ENCODE measurements at places on chromosomes 6 and 20.

- no peak for DNase-seq
Measured at GRCh38 chr20:35304956-35305355, 12.7 kb upstream of the FAM83C start.

DNA sequence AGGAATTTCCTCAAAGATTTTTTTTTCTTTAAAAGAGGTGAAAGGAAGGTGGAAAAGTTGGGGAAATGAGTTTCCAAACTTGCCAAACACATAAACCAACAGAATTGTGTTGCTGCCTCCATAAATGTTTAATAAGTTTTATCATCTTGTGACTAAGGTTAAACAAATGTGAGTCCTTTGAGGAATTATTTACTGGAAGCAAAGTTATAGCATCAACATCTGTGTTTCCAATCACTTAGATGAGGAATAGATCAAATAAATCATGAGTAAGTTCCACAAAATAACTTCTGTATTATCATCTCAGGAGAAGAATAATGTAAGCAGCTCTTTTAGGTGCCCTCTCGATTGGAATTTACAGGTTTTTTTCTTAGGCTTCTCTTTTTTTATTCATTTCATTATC lies 20.5 kb downstream of the TSHZ2 start:
- no peak for DNase-seq

GRCh38 chr20:43434565-43434964 lies 23.1 kb upstream of the SRSF6 start:
- no peak for DNase-seq

- DNase-seq: no peak
Measured at GRCh38 chr6:89483111-89483720, 50.3 kb downstream of the ANKRD6 start.

- DNase-seq: no peak
Measured at GRCh38 chr6:168563656-168564055, 122.7 kb downstream of the SMOC2 start.

GRCh38 chr6:53373638-53374037 lies 24.9 kb upstream of the ELOVL5 start:
- no peak for DNase-seq

DNA sequence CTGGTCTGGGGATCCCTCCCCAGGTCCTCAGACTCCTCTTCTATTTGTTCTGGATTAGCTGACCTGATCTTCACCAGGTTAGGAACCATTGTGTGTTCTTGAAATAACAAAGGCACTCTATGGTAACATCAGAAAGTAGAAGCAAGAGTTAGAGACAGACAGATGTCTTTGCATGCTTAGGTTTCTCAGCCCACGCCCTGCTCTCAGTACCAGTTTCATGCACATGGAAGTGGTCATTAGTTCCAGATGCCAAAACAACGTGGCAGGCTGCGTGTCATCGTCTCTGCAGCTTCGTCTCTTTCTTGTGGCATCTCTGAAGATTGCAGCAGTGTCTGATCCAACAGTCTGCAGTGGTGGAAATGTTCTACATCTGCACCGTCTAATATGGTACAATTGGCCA lies 89.4 kb downstream of the PACRG start:
- DNase-seq: no peak

GRCh38 chr6:43972179-43972912 lies 154.9 kb downstream of the MRPL14 start:
- DNase-seq: no peak

DNA sequence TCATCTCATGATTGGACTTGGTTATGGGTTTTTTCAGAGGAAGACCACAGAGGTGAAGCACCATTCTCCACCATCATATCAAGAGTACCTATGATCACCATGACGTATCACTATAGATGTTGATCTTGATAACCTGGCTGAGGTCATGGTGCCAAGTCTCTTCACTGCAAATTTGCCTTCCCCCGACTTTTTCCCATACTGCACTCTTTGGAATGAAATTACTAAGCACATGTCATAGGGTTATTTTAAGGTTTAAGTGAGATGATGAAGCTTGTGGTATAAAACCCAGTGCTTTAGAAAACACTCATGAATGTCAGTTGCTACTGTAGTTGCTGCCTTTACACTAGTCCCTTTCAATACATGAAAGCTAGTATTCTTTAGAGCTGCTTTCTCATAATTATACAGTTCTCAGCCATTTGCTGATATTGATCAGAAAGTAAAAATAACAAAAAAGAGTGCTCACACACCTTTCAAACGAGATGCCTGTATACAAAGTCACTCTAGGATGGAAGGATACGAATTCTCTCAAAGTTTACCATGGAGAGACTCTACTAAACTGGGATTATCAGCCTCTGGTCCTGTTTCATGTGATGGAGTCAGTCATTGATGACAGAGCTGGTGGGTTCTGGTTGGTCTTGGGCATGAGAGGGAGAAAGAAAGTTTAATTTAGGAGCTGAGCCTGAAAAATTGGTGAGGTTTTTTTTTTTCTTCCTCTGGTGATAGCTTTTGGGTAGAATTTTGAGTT lies 228.1 kb downstream of the PRL start:
- DNase-seq: no peak

- DNase-seq: no peak
Measured at GRCh38 chr6:19983374-19983773, 146.2 kb downstream of the ID4 start.

DNA sequence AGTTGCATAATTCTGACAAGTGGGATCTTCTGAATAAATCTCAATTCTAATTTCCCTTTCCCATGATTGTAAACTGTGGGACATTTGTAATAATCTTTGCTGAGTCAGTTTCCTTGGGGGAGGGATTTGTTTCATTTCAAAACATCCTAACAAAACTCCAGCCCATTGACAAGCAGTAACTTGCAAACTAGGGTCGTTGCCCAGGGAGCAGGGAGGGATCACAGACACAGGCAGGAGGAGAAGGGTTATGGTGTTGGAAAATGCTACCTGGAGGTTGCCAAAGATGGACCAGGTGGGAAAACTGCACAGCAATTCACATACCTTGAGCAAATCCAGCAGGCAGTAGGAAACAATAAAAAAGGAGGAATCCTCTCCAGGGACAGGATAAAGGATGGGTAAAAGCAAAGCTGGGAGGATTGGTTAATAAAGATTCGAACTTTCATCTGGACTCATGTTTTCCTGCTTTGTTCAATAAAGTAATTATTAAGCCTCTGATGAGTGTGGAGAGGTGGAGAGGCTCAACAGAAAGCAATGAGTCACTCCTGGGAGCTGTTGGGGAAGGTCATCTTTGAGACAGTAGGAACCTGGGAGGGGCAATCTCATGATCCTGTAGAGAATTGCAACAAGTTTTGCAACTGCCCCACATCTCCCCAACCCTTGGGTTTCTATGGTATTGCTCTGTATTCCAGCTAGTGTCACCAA lies 87.3 kb upstream of the AKIRIN2 start:
- no peak for DNase-seq

DNA sequence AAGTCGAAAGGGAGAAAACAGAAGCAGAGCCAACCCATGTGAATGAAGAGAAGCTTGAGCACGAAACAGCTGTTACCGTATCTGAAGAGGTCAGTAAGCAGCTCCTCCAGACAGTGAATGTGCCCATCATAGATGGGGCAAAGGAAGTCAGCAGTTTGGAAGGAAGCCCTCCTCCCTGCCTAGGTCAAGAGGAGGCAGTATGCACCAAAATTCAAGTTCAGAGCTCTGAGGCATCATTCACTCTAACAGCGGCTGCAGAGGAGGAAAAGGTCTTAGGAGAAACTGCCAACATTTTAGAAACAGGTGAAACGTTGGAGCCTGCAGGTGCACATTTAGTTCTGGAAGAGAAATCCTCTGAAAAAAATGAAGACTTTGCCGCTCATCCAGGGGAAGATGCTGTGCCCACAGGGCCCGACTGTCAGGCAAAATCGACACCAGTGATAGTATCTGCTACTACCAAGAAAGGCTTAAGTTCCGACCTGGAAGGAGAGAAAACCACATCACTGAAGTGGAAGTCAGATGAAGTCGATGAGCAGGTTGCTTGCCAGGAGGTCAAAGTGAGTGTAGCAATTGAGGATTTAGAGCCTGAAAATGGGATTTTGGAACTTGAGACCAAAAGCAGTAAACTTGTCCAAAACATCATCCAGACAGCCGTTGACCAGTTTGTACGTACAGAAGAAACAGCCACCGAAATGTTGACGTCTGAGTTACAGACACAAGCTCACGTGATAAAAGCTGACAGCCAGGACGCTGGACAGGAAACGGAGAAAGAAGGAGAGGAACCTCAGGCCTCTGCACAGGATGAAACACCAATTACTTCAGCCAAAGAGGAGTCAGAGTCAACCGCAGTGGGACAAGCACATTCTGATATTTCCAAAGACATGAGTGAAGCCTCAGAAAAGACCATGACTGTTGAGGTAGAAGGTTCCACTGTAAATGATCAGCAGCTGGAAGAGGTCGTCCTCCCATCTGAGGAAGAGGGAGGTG lies 38.7 kb downstream of the ZBTB2 start:
- no peak for DNase-seq

GRCh38 chr6:47241742-47242482 lies 67.8 kb downstream of the TNFRSF21 start:
- no peak for DNase-seq

DNA sequence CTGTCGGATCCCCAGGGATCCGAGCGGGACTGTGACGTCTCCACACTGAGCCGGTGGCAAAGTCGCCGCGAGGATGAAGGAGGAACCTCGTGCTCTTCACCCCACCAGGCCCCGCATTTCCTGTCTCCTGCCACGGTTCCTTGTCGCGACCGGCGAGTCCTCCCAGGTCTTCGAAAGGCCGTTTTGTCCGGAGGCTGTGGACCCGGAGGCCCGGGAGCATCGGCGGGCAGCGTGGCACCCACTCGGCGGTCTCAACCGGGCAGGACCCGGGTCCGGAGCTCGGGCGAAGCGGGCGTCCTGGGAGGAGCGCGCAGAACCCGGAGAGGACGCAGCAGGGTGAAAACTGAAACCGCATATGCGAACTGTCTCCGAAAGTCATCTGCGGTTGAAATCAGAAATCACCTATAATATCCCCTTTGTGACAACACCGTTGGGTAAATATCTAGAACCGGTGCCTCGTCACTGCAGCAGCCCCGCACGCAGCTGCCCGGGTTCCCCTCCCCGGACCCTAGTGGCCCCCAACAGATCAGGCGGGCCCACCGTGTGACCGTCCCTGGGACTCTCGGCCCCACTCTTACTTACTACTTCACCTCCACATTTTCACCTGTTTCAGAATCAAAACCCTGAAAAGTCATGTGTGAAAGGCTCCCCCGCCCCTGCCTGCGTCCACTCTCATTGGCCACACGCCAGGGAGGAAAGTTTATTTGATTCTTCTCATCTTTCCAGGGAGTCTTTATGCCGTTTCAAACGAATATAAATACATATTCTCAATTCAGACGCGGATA lies 3.1 kb upstream of the ULBP2 start:
- peak; percentile 19 for DNase-seq

DNA sequence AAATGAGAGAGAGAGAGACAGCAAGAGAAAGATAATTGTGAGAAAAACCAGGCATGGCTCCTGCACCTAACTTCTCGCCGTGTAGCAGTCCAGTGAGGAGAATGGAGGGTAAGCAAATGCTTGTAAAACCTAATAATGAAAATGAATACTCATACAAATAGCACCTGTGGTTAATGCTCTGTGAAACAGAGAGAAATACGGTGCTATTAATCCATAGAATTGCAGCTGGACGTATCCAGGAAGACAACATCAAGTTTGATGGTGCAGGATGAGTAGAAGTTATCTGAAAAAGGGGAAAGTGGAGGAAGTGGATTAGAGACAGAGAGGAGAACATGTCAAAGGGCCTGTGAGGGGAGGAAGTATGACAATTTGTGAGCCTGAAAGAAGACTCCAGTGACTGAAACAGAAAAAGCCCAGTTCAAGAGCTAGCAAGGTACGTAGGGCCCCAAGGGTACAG lies 89.4 kb upstream of the PAK5 start:
- no peak for DNase-seq

GRCh38 chr6:6841571-6841970 lies 253.1 kb downstream of the LY86 start:
- DNase-seq: no peak

DNA sequence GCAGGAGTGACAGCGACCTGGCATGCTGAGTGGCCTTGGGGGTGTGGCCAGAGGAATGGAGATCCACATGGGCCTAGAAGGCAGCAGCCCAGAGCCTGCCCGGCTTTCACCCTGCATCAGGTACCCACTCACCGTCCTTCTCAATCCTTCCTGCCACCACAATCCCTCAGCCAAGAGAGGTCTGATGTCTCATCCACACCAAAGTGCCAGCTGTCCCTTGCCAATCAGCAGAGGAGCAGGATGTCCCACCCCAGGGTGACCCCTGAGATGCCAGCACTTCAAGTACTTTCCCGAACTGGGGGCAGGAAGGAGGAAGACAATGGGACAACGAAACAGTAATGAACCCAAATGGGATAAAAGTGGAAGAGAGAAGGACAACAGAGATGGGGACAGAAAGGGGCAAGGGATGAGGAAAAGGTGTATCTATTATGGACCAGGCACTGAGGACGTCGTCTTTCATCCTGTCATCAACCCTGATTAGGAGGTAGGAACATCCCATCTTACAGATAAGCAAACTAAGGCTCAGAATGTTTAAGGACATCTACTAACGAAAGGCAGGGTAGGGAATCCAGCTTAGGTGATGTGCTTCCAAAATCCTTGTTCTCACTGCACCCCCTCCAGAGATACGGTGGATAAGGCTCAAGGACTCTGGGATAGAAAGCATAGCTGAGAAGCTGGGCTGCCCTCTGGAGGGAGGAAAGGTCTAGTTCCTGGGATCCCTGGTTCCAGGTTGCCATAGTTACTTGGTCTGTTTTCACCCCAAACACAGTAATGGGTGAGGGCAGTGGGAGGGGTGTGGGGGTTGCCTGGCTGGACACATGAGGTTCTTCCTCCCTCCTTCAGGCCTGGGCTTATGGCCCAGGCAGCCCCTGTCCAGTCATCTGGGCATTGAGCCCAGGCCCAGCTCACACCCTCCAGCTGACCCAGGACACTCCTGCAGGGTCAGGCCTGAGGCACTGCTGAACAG lies 4.5 kb upstream of the TNXB start:
- DNase-seq: no peak

DNA sequence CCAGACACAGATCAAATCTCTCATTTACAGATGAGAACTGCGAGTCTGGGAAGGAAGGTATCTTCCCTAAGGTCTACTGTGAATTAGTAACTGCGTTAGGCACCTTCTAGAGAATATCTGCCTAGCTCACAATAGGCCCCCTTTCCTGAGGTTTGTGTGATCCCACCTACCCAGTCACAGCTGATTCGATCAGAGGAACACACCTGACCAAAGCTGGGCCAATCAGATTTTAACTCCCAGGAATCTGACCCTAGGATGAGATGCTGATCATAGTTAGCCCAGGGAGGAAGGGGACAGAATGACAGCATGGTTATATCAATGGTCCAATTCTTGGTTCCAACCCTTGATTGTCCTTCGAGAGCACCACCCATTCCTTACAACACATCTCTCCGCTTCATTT lies 7.4 kb upstream of the CCDC167 start:
- no peak for DNase-seq

DNA sequence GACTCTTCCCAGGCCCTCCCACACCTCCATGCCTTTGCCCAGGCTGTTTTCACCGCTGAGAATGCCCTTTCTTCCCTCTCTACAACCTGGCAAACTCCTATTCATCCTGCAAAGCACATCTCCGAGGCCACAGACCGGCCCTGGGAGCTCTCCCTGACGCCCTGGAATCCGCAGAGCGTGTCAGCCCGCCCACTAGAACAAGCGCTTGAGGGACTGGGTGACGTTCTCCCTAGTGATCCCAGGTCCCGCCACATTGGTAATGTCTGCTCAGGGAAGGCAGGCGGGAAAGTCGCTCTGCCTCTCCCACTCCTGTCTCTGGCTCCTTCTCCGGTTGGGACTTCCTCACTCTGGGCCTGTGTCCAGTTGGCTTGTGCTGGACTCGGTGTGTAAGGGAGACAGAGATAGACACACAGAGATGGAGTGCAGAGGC lies 61.6 kb downstream of the SRC start:
- no peak for DNase-seq

- no peak for DNase-seq
Measured at GRCh38 chr6:15416932-15417509, 171.2 kb downstream of the JARID2 start.

Measured in stimulated activated CD4-positive, alpha-beta T cell treated with anti-CD3 and anti-CD28 coated beads, Interleukin-2, amount 100 ng/mL, for 4 hours (primary cell).